Forelimb muscle (tissue), 1 donor: ENCODE measurements at places on chromosomes 5 and 9. TPM values are rescaled to one million over a fixed set of nuclear protein-coding genes. Genes with fewer than 3 reads are reported as not detected.

- DNase-seq: no peak
Observed at GRCh38 chr9:6689893-6690674, 44.6 kb upstream of the GLDC start.

DNA sequence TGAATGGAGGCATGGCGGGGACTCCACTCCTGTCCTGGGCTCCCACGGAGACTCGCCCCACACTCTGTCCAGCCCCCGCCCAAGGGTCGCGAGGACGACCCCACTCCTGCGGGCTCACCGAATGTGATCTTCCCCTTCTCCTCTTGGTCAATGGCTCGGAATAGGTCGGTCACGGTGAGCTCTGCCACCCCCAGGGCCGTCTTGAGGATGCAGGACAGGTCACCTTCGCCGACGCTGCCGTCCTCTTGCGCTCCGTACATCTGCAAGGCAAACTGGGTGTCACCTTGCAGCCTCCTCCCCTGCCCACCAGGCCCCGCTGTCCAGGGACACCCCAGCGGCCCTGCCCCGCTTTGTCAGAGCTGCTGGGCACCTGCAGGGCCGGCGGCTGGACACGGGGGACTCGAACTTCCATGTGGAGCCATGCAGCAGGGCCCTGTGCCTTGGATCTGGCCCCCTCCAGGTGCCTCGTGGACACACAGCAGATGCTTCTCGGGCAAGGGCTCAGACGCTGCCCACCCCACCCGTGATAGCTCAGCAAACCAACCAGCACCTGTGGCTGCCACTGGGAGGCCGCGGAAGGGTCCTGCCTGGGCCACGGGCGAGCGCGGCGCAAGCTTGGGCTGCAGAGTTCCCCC lies 21.5 kb upstream of the SLC6A3 start:
- no peak for DNase-seq

DNA sequence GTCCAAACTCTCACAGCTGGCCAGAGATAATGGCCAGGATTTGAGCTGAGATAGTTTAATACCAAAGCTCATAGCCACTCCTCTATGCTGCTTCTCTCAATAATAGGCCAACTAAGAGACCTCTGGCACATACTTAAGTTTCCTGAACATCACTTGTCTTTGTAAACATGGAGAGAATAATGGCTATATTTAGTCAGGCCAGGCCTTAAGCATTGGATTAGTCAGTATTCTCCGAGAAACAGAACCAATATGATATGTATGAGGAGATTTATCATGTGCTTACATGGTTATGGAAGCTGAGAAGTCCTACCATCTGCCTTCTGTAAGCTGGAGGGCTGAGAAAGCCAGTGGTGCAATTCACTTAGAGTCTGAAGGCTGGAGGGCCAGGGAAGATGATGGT lies 45.4 kb downstream of the CFAP95 start:
- no peak for DNase-seq

DNA sequence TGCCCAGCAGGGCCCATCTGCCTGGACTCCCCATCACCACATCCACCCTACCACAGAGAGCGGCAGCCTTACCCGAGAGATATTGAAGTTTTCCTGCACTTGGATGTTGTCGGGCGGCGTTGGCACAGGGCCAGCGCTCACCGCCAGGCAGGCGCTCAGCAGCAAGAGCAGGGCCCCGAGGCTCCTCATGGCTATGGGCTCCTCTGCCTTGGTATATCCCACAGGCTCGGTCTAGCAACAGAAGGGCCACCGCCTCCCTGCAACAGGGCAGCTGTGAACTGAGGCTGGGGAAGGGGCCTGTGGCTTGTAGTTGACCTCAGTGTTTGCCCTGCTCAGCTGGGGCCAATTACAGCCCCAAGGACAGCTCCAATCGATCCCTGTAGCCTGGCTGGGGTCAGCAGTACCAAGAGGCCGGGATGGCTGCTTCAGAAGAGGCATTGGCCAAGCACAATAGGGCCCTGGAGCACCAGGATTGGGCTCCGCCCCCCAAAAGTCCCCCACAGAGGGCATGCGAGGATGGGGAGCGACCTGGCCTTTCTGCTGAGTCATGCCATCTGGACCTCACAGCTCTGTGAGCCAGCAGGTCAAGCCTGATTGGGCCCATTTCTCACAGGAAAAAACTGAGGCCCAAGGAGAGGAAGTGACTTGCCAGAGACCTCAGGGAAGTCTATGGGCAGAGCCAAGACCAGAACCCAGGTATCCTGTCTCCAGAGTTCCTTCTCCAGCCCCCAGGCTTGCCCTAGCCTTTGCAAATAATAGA lies at the start of gene AMBP:
Gene AMBP (minus strand): TSS at position 280 of the 760 bp plus-strand sequence. CDS start 91 bp downstream, at position 189.
- DNase-seq: no peak

JAKMIP2 gene
- polyA plus RNA-seq: 1.4 TPM

GRCh38 chr9:127858041-127858512 lies 3.6 kb upstream of the ENG start:
- DNase-seq: no peak

- DNase-seq: no peak
Observed at GRCh38 chr9:136539427-136540421, 6.1 kb downstream of the NOTCH1 start.

DNA sequence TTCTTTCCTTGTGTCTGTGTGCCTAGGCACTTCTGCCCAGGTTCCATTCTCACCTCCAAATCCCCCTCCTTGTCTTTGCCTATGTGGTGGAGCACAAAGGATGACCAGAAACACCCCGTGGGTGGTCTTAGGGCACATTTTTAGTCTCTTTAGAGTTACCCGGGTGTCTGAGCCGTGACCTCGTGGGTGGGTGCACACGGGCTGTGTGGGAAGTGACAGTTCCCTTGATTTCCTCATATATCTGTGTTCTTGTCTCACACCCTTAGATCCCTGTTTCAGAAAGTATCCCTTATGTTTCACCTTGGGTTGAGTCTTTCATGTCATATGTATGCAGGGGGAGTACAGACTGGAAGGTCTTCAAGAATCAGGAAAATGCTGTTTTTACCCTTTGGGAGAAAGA lies 13.4 kb upstream of the SMIM32 start:
- no peak for DNase-seq

- DNase-seq: no peak
Observed at GRCh38 chr9:137388589-137389427, 34.2 kb downstream of the EXD3 start.
